ENCODE measurements at places on chromosomes 11 and 22.

DNA sequence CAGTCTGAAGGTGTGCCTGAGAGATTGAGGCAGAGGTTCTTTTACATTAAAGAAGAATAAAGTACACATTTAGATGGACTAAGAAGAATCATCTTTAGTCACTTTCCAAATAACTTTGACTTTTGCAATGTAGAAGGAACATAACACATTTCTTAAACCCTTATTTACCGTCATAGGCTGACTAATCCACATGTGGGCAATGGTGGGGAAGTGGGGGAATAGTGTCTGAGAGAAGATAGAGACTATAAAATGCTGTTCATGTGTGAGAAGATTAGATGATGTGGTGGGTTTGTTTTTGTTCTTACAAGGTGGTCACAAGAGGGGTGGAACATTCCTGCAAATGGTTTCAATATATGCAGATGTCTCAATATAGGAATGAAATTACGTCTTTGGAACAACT lies 1.8 kb downstream of the MS4A4A start:
- DNase-seq = no peak

GRCh38 chr22:50032941-50033601 lies 20.5 kb upstream of the IL17REL start:
- no peak for DNase-seq

- DNase-seq = no peak
Observed at GRCh38 chr22:32100711-32101110, 57.6 kb downstream of the SLC5A1 start.

DNA sequence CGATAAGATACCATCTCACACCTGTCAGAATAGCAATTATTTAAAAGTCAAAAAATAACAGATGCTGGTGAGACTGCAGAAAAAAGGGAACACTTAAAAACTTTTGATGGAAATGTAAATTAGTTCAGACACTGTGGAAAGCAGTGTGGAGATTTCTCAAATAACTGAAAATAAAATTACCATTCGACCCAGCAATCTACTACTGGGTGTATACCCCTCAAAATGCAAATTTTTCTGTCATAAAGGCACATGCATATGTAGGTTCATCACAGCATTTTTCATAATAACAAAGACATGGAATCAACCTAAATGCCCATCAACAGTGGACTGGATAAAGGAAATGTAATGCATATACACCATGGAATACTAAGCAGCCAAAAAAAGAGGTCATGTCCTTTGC lies 10.5 kb downstream of the SLC22A9 start:
- DNase-seq = no peak

DNA sequence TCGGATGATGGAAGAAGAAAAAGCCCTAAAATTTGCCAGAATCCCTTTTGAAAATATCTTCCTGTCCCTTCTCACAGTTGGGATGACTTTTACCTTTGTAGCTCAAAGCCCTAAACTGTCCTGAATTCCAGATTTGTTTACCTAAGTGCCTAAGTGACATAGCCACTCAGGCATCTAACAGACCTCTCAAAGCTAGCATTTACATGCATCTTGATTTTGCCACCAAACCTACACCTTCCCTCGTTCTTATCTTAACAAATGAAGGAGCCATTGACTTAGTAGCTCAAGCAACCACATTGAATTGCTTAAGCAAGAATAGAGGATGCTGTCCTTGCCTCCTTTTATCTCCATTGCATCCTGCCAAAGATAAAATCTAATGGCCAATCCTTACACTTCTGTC lies 198.4 kb upstream of the NTM start:
- DNase-seq = no peak
